ENCODE measurements at places on chromosomes 12 and 14. TPM values are rescaled to one million over a fixed set of nuclear protein-coding genes. Genes with fewer than 3 reads are reported as not detected.

Gene RDH16
- total RNA-seq, result 2.9 TPM

GRCh38 chr12:62328296-62328921 is 68.2 kb downstream of the USP15 start:
- H3K4me3 ChIP-seq, result no peak overlapping the region
- no peak overlapping the region for H3K27ac ChIP-seq
- H3K27me3 ChIP-seq, result no peaks in the 10 kb centered on the region
- no peaks in the 10 kb centered on the region for H3K36me3 ChIP-seq
- peaks cover 8% of the 10 kb centered on the region for H3K4me1 ChIP-seq

- DNase-seq, result no peak
- no peaks in the 10 kb centered on the region for H3K4me1 ChIP-seq
- H3K4me3 ChIP-seq, result no peak overlapping the region
- no peak overlapping the region for H3K27ac ChIP-seq
- no peaks in the 10 kb centered on the region for H3K36me3 ChIP-seq
Observed at GRCh38 chr12:43028826-43029225, 439.3 kb upstream of the PRICKLE1 start.

DNA sequence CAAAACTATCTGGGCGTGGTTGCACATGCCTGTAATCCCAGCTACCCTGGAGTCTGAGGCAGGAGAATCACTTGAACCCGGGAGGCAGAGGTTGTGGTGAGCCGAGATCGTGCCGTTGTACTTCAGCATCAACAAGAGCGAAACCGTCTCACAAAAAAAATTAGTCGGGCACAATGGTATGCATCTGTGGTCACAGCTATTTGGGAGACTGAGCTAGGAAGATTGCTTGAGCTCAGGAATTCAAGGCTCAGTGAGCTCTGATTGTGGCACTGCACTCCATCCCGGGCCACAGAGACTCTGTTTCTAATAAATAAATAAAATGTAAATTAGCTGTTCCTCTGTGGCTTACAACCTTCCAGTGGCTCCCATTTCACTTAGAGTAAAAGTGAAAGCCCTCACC is 28.0 kb downstream of the RCOR1 start:
- H3K27ac ChIP-seq, result no peak overlapping the region
- no peak for DNase-seq

- DNase-seq, result no peak
- no peak overlapping the region for H3K27ac ChIP-seq
- H3K4me1 ChIP-seq, result peaks cover 19% of the 10 kb centered on the region
- H3K27me3 ChIP-seq, result no peaks in the 10 kb centered on the region
- no peaks in the 10 kb centered on the region for H3K36me3 ChIP-seq
Observed at GRCh38 chr12:87430444-87430843, 598.8 kb downstream of the C12orf50 start.

GRCh38 chr14:104743461-104744380 is 9.2 kb upstream of the SIVA1 start:
- H3K27ac ChIP-seq, result no peak overlapping the region
- no peak for DNase-seq
- H3K36me3 ChIP-seq, result no peaks in the 10 kb centered on the region
- H3K4me3 ChIP-seq, result no peak overlapping the region
- peaks cover 25% of the 10 kb centered on the region for H3K4me1 ChIP-seq
- no peaks in the 10 kb centered on the region for H3K27me3 ChIP-seq

DNA sequence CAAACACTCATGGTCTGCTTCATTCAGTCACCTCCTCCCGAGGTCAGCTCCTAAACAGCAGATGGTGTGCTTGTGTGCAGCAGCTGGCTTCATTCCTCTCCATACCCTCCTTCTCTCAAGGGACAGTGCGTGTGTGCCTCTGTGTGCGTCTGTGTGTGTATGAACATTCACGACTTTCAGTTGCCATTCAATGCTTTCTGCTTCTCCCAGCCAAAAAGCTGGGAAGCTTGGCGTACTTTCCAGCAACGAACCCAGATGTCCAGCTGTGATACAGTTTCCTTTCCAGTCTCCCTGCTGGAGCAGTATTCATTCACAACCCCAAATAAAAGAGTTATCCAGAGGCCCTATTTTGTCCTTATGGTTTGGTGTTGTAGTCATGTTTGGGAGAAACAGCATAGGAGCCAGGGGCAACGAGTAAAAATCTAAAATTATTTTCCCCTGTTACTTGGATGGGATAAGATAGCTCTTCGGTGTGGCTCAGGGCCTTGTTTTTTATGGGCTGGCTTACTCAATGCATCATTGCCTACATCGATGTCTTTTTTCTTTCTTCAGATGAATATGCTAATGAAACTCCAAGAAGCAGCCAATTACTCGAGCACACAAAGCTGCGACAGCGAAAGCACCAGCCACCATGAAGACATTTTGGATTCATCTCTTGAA is 379.3 kb downstream of the NAV3 start:
- DNase-seq, result no peak
- no peak overlapping the region for H3K4me3 ChIP-seq
- no peaks in the 10 kb centered on the region for H3K27me3 ChIP-seq
- H3K27ac ChIP-seq, result peak overlapping the region; percentile 77
- no peaks in the 10 kb centered on the region for H3K36me3 ChIP-seq
- H3K4me1 ChIP-seq, result no peaks in the 10 kb centered on the region

Gene GLIPR1L2
- total RNA-seq, result 1.2 TPM

DNA sequence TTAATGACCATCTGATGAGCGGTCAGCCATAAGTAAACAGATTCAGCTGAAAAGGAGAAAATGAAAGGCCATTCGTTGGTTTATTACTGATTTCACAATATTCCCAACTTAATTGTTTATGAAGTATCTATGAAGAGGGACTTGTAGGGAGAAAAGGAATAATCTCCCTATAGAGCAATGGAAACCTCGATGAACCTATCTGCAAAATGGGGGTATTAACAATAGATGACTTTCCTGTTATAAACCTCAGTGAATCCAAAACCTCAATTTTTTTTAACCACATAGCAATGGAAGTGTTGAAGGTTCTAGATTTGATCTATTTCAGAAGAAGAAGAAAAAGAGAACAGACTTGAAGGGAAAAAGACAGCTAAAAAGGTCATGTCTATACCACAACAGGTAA is 2.0 kb downstream of the WIF1 start:
- no peaks in the 10 kb centered on the region for H3K36me3 ChIP-seq
- no peak overlapping the region for H3K4me3 ChIP-seq
- DNase-seq, result no peak
- peaks cover 8% of the 10 kb centered on the region for H3K4me1 ChIP-seq

Gene UNC79
- 0.49 TPM for total RNA-seq

Gene MMP17
- 5.2 TPM for total RNA-seq

DNA sequence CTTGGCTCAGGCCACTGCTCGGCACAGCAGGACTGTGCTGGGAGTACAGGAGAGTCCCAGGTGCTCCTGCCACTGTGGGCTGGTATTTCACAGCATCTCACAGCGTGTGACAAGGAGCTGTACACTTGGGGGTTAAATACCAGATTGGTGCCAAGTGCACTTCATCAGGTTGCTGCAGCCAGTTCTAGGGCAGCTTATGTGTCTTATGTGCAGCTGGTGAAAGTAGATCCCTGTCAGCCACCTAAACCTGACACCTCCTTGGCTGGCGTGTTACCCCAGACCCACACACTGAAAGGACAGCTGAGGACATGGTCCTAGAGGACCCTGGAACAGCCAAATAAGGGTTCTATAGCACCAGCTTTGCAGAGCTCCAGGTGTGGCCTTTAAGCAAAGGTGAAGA is 18.9 kb downstream of the PLEKHH1 start:
- H3K4me3 ChIP-seq, result no peak overlapping the region
- H3K4me1 ChIP-seq, result no peaks in the 10 kb centered on the region
- DNase-seq, result no peak
- no peaks in the 10 kb centered on the region for H3K36me3 ChIP-seq
- H3K27ac ChIP-seq, result no peak overlapping the region

DNA sequence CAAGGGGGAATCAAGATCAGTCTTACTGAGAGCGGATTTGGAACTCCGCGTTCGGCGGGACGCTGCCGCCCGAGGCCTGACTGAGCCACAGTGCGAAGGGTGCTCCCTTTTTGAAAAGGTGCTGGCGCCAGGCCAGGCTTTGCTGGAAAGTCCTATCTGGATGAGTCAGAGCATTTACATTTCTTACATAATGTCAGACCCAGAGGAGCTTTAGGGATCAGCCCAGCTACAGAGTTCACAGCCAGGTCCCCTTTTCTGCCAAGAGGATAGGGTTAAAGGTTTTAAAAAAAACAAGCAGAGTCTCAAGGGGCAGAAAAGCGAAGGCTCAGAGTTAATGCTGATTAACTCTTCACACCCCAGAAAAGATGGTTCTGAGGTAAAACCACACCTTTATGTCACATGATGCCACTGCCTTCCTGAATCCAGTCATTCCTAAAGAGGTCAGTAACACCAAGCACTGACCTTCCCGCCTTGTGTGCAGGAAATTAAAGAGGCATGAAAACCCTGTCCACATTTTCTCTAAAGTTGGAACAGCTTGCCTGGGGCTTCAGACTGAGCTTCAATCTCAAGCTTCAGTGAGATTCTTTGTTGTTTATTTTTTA is 11.7 kb upstream of the FBXL14 start:
- H3K36me3 ChIP-seq, result no peaks in the 10 kb centered on the region
- no peaks in the 10 kb centered on the region for H3K27me3 ChIP-seq
- H3K27ac ChIP-seq, result peak overlapping the region; percentile 84
- peaks cover 36% of the 10 kb centered on the region for H3K4me1 ChIP-seq
- no peak for DNase-seq
- peak overlapping the region; percentile 51 for H3K4me3 ChIP-seq

DNA sequence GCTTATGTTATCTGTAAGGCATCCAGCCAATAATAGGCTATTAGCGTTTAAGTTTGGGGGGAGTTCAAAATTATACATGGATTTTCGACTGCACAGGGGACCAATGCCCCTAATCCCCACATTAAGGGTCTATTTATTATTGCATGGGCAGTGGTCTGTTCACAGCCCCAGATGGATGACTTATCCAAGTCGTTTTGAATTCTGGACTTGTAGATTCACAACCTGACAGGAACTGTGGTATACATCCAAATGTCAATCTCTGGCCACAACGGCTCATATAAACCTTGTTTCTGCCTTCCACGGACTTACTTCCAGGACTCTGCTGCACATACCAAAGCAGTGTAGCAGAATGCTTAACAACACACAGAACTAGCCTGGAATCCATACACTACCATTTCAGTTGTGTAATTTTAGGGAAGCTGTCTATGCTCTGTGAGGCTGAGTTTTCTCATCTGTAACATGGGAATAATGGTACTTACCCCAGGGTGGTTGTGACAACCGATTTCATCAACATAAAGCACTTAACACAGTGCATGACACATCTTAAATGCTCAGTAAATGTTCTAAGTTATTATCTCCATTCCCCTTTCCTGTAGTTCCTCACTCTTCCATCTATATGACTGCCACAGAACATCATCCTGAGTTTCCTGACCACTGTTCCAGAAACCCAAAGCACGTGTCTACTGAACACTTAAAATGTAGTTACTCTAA is 3.7 kb downstream of the DDX24 start:
- no peak for DNase-seq
- H3K4me3 ChIP-seq, result peak overlapping the region; percentile 94
- peaks cover 48% of the 10 kb centered on the region for H3K4me1 ChIP-seq
- no peak overlapping the region for H3K27ac ChIP-seq

DNA sequence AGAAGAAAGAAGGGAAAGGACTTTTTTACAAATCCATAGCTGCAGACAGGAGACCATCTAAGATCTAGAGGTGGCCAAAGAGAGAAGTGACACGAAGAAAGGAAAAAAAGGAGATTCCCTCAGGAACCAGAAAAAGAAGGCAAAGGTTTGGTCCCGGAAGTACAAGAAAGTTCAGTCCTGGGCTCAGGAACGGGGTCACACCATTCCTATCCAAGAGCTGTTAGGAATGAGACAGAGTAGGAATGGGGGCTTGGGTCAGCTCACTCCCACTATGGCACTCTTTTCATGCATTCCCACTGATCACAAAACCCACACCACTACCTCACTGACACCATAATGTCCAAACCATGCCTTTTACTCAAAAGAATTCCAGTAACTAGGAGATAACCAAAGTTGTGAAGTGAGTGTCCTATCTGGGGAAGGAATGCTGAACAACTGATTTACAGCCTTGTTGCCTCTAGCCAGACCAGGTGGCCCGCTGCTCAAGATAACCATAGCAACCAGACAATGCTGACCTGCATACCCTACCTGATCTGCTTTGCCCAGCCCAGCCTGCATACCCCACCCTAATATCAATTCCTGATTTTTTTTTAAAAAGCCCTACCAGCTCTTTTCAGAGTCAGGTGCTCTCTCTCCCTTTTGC is 8.4 kb downstream of the PPP2R3C start:
- H3K27ac ChIP-seq, result no peak overlapping the region
- no peaks in the 10 kb centered on the region for H3K27me3 ChIP-seq
- H3K36me3 ChIP-seq, result no peaks in the 10 kb centered on the region
- peaks cover 5% of the 10 kb centered on the region for H3K4me1 ChIP-seq
- DNase-seq, result no peak

GRCh38 chr12:117334051-117334450 is 27.4 kb downstream of the NOS1 start:
- H3K36me3 ChIP-seq, result no peaks in the 10 kb centered on the region
- H3K4me1 ChIP-seq, result peaks cover 11% of the 10 kb centered on the region
- H3K27ac ChIP-seq, result no peak overlapping the region
- DNase-seq, result no peak
- H3K4me3 ChIP-seq, result no peak overlapping the region
- no peaks in the 10 kb centered on the region for H3K27me3 ChIP-seq

Gene TSPAN11
- 2.5 TPM for total RNA-seq

DNA sequence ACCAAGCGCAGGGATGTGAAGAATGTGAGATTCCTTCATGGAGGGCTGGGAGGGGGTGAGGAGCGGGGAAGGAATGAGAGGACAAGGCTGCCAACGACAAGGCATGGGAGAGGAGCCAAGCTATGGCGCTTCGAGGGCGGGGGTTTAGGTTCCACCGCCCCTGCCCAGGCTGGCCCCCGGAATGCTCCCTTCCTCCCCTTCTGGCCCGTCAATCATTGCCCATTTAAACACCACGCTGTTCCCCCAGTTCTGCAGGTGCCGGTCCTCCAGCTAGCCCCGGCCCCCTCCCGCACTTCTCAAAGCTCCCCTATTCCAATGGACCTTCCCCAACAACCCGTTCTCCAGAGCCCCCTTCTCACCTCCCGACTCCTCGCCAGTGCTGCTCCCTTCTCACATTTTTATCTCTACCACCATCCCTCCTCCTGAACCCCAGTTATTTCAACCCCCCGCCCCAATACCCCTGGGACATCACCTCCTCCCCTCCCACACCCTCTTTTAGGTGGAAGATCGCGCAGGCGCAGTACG is 428 bp downstream of the RNF41 start:
- peak overlapping the region; percentile 95 for H3K27ac ChIP-seq
- no peaks in the 10 kb centered on the region for H3K36me3 ChIP-seq
- H3K4me3 ChIP-seq, result peak overlapping the region; percentile 74
- no peak for DNase-seq
- peaks cover 59% of the 10 kb centered on the region for H3K4me1 ChIP-seq
- no peaks in the 10 kb centered on the region for H3K27me3 ChIP-seq
